ENCODE measurements at places on chromosomes 11 and 22.

DNA sequence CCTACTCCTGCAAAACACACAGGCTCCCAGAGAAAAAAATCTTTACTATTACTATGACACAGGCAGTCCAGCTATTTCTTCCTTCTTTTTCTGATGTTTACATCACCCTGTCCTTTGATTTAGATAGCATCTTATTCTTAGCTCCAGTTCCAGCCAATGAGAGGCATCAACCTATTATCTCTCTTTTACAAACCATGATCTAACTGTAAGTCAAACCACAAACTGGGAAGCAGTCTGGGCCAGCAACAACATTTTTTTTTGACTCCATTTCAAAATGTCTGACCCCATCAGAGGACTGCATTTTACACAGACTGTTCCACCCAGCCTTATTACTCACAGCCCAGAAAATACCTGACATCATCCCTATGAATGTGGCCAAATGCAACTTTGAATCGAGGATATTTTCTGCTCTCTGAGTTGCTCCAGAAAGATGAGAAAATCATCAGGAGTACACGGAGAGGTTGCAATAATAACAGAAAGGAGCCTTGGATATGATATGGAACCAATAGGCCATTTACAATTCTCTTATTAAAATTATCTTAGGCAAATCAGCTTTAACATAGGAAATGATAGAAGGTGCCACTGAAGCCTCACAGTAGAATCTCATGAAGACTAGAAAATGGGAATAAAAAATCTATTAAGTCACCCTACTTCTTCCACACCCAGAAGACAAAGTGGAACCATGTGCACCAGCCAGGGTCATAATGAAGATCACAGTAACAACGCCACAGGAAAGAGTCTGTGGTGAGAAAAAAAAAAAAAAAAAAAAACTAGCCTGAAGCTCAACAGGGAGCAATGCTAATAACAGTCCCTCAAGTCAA lies 21.2 kb downstream of the TBRG1 start:
- peak; percentile 95 for DNase-seq

DNA sequence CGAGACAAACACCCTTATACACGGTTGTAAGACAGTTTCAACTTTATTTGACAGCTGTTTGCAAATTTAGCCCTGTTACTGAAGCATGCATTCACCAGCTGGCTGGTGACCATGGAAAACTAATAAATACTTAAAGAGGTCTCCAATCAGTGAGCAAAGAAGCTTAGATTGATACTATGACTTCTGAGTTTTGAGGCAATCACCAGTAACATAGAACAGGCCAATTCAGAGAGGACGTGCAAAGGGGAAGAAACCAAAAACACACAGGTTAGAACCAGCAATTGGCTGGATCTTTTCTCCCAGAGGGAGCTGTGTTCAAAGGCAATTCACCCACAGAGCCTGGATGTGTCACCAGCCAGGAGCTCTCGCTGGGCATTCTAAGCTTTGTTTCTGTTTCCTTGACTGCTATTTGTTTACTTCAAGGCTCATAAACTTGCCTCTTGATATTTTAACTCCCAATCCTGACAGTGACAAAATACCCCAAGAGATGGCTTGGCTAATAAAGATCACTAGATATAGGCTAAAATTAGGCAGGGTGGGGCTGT lies 113.6 kb upstream of the MTMR2 start:
- DNase-seq, result peak; percentile 60

DNA sequence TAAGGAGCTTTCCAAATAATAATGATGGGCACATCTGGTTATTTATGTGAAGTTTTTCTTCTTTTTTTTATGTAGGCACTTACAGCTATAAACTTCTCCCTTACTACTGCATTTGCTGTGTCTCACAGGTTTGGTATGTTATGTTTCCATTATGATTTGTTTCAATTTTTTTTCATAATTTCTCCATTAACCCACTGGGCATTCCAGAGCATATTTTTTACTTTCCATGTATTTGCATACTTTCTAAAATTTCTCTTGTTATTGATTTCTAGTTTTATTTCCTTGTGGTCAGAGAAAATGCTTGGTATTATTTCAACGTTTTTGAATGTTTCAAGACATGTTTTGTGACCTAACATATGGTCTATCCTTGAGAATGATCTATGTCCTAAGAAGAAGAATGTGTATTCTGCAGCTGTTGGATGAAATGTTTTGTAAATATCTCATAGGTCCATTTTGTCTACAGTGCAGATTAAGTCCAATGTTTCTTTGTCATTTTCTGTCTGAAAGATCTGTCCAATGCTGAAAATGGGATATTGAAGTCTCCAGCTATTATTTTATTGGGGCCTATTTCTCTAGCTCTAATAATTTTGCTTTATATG lies 362.1 kb downstream of the DDX10 start:
- peak; percentile 31 for DNase-seq

DNA sequence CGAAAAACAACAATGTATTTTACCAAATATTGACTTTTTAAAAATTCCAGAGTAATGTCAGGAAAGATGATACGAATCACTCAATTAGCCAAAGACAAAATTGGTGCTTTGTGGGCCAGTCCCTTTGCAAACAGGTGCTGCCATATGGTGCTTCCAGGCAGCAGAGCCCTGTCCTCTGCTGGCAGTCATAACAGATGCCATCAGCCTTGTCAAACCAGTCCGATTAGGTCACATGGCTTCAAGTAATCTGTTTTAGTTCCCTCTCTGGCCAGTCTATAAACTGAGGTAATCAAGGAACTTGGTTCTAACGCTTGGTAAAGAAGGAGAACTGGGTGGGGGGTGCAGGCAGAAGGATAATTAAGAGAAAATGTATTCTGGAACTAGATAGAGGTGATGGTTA lies 49.1 kb upstream of the CAPRIN1 start:
- DNase-seq, result no peak

Measured in astrocyte of the spinal cord (primary cell).